ENCODE measurements at places on chromosomes 2 and 18. TPM values are rescaled to one million over a fixed set of nuclear protein-coding genes. Genes with fewer than 3 reads are reported as not detected.

GRCh38 chr18:75531212-75531850 is 103.8 kb upstream of the SMIM21 start:
- peaks cover 4% of the 10 kb centered on the region for H3K27me3 ChIP-seq
- H3K4me3 ChIP-seq: no peak overlapping the region
- H3K4me1 ChIP-seq: peaks cover 20% of the 10 kb centered on the region
- peak; percentile 30 for DNase-seq

- no peak overlapping the region for H3K27ac ChIP-seq
- no peaks in the 10 kb centered on the region for H3K4me1 ChIP-seq
- H3K4me3 ChIP-seq: no peak overlapping the region
- peaks cover 2% of the 10 kb centered on the region for H3K27me3 ChIP-seq
- no peaks in the 10 kb centered on the region for H3K36me3 ChIP-seq
These were observed 47.7 kb upstream of the PLA2R1 start for GRCh38 chr2:160109939-160110673.

Gene CYP20A1
- total RNA-seq: 26.9 TPM

DNA sequence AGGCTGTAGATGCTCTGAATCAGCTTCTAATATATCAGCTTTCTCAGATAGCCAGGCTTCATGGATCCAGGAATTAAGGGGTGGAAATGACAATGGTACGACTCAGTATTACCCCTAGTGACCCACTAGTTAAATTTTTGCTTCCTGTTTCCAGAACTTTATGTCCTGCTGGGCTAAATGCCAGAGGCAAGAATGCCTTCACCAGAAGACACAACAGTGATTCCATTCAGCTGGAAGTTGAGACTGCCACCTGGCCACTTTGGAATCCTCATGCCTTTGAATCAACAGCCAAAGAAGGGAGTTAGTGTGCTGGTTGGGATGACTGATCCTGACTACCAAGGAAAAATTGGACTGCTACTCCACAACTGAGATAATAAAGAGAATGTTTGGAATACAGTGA is 239.1 kb downstream of the ASXL3 start:
- no peak overlapping the region for H3K27ac ChIP-seq
- H3K27me3 ChIP-seq: no peaks in the 10 kb centered on the region
- H3K36me3 ChIP-seq: no peaks in the 10 kb centered on the region
- H3K4me1 ChIP-seq: no peaks in the 10 kb centered on the region

Gene ATOH8
- total RNA-seq: 7.9 TPM

DNA sequence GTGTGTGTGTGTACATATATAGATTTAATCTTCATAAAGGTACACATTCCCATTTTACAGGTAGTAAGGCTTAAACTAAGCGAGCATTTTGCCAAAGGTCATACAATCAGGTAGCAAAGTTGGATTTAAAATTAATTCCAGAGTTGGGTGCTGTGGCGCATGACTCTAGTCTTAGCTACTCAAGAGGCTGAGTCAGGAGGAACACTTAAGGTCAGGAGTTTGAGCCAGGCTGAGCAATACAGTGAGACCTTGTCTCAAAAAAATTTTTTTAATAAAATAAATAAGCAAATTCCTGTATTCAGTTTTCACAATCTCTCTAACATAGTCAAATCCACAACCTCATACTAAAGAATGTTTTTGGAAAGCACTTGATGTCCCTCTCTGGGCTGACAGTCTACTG is 111.5 kb upstream of the LDLRAD4 start:
- H3K27me3 ChIP-seq: no peaks in the 10 kb centered on the region
- H3K4me1 ChIP-seq: no peaks in the 10 kb centered on the region
- no peak overlapping the region for H3K4me3 ChIP-seq
- no peak overlapping the region for H3K27ac ChIP-seq
